ENCODE measurements at places on chromosomes 7 and 10.

DNA sequence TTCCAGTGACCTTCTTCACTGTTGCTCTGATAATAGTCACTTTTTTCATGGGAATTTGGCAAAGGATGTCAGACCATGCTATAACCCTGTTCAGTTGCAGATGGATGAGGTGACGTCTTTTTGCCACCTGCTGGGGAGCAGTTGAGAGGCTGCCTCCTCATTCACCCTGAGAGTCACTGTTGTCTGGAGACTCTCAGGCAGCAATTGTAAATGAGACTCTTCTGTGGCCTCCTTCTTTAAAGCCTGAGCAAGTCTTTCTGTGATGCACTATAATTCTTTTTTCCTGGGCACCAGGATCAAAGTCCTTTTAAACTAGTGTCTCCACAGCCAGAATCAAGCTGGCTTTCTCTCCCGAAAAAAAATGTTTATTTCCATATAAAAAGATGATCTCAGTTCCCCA is 345.1 kb downstream of the ARL4A start:
- DNase-seq, result no peak

- no peak for DNase-seq
These were observed 122.9 kb upstream of the SEMA3A start for GRCh38 chr7:84317536-84317935.

GRCh38 chr7:126635545-126635944 is 617.2 kb downstream of the GRM8 start:
- no peak for DNase-seq

DNA sequence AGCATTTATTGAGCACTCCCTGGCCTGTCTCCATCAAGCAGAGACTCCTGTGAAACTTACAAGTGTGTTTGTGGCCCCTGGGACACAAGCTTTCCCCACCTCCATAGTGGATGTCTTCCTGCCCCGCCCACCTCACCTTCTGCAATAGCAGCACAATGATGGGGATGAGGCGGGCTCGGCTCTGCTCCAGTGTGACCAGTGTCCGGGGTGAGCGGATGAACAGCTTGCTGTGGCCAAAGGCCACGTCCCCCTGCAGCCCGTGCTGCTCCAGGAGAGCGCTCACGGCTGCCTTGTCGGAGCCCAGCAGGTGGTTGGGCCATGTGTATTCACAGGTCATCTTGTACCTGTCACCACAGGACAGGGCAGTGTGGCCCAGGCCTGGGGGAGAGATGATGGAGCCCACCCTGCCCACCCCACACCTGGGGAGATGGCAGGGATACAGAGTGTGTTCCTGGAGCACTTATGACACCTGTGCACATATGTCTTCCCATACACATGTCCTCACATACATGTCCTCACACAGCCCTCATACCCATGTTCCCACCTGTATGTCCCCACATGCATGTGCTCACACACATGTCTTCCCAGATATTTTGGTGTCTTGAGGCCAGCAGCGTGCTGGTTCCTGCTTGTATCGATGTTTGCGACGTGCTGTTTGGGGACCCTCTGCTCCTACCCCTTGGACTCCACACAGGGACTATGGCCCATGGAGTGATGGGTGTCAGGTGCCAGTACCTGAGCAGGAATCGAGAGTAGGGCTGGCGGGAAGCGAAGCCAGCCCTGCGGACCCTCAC is 12.7 kb downstream of the MYO1G start:
- no peak for DNase-seq

DNA sequence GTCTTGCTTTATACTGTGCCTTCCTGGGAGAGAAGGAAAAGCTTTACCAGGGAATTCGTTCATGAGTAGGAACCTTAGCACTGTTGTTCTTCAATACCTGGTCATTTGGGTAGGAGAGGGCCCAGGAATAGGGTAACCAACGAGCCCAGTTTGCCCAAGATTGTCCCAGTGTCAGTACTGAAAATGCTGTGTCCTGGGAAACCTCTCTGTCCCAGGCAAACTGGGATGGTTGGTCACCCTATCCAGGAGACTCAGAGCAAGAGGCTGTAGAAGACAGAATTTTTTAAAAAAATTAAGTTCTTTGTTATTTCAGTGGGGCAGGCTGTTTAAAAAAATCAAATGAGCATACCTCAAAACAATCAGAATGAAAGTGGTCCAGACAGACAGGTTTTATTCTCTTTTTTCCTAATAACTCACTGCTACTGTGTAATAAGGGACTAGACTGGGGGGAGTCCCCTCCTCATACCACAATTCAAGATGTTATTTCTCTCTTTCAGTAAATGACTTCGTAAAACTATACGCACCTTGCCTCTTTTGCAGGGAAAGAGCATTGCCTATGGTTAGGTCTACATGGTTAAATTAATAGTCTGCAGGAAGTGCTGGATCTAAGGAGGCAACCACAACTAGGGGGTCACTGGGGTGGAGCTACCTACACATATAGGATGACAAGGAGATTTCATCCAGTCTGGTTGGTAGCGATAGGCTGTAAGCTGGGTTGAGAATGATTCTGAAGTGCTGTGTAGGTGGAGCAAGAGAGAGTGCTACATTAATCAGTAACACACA is 41.1 kb upstream of the FAM133B start:
- DNase-seq, result peak; percentile 92

DNA sequence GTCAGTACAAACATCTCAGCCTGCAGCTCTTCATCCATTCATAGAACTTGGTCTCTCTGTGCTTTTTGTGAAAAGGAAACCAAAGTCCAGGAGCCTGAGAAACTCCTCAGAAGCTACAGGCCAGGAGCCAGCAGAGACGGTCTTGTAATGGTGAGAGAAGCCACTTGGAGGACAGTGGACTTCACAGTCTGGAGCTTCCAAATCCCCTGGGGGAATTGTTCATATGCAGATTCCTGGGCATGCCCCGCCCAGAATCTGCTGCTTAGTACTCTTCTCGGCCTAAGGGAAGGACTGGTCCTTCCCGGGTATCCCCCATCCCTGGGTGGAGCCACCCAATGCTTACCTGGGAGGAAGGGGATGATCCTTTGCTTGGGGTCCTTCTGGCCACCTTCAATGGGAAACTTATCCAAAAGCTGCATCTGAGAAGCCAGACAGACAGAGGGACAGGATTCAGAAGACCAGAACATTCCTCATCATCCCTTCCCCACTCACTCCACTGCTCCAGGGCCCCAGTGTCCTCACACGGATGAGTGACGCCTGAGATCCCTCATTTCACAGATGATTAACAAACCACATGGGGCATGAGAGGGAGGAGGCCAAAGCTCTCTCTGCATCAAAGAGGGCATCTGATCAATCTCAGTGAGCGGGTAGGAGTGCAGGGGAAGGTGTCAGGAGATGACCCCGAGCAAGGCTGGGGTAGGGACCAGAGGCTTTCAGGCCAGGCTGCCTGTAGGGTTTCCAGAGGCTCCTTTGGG is 88.4 kb downstream of the SH3PXD2A start:
- DNase-seq, result no peak

- no peak for DNase-seq
These were observed 29.8 kb upstream of the SP8 start for GRCh38 chr7:20816372-20816959.

- DNase-seq, result no peak
These were observed 39.8 kb downstream of the MET start for GRCh38 chr7:116711790-116712189.

GRCh38 chr10:86419101-86419500 is 52.5 kb upstream of the GRID1 start:
- no peak for DNase-seq

GRCh38 chr10:84340187-84340586 is 11.8 kb downstream of the CCSER2 start:
- DNase-seq, result no peak

DNA sequence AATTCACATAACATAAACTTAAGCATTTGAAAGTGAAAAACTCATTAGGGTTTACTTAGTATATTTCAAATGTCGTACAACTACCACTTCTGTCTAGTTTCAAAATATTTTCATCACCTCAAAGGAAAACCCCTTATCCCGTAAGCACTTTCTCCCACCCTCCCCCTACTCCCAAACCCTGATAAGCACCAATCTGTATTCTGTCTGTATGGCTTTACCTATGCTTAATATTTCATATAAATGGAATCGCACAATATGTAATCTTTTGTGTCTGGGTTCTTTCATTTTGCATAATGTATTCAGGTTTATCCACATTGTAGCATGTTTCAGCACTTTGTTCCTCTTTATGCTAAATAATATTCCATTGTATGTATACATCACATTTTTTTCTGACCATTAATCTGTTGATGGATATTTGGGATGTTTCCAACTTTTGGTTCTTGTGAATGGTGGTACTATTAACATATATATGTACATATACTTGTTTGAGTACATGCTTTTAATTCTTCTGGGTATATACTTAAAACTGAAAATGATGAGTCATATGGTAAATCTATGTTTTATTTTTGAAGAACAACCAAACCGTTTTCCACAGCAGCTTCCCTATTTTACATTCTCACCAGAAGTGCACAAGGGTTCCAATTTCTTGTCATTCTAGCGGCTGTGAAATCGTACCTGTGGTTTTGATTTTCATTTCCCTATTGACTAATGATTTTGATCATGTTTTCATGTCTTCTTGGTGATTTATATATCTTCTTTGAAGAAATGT is 6.2 kb upstream of the STARD3NL start:
- peak; percentile 88 for DNase-seq

- peak; percentile 96 for DNase-seq
These were observed 417.1 kb downstream of the SUGCT start for GRCh38 chr7:40551685-40552576.

DNA sequence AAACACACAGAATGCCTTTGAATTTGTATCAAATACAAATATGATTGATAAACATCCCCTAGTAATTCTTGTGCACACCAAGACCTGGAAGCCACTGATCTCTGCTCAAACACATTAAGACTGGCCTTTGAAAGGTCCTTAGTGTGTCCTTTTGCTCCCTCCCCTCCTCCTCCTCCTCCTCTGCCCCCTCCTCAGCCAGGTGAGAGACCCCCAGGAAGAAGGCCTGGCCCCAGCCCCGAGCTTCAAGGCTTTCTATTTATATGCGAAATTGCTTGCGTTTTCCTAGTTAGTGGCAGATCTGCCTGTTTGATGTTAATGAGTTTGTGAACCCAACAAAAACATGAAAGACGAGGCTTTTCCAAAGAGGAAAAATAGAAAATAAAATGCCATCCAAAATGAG is 63.6 kb upstream of the TCF7L2 start:
- no peak for DNase-seq

DNA sequence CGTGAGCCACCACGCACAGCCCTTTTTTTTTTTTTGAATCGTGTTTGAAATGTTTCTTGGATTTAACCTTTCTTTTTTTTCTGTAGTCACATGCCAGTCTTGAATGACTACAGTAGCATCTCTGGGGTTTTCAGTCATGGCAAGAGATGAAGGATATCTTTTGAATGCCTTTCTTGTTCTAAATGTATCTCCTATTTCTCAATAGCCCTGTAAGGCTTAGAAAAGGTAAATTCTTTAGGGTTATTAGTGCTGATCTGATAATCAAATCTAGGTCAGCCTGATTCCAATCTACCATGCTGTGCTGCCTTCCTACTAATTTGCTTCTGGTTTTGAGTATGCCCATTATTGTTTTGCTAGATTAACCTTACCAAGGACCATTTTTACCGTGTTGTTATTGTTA is 70.2 kb downstream of the TAX1BP1 start:
- no peak for DNase-seq

GRCh38 chr10:69346776-69347175 is 68.5 kb downstream of the HK1 start:
- DNase-seq, result no peak

DNA sequence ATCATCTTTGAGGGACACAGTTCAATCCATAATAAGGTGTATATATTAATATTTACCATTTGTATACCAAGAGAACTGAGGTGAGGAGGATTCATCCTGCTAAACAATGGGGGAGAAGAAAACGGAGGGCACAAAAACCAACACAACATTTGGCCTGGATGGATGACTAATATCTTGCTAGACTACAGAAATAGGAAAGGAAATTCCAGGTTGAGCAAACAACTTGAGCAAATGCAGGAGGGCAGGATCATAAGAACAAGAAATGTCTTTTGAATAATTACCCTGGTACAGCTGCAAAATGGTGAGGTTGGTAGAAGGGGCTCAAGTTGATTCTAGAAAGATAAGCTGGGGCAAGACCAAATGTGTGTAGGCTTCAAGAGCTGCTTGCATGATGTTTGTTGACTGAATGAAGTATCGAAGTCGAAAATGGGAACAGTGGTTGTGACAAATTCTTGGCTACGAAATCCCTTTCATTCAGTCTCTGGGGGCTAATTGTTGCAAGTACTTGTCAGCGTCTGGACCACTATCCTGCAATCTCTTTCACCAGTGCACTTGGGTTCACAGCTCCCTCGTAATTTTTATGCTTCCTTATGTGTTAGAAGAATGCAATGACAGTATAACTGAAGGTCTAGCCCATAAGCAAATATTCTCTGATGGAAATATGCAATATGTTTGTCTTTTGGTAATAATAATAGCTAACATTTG is 176.2 kb downstream of the PTEN start:
- no peak for DNase-seq

GRCh38 chr10:132306864-132307751 is 642 bp downstream of the STK32C start:
- peak; percentile 35 for DNase-seq

- DNase-seq, result peak; percentile 90
These were observed 11.6 kb upstream of the FFAR4 start for GRCh38 chr10:93554760-93555432.

DNA sequence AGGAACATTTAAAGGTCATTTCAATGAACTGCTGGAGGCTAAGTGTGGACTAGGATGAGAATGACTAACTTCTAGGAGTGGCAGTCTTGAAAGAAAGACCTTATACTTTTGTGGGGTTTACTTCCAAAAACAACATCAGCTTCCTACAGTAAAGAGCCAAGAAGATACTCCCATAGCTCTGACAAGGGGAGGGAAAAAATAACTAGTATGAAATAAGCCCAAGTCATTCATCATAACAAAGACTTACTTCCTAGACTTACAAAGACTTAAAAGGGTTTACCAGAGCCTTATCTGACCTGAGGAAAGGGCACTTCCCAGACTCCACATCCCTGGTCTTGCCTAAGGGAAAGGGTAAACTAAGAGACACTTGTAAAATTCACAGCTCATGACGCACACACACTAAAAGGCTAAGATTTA is 31.7 kb downstream of the ARHGAP12 start:
- no peak for DNase-seq

DNA sequence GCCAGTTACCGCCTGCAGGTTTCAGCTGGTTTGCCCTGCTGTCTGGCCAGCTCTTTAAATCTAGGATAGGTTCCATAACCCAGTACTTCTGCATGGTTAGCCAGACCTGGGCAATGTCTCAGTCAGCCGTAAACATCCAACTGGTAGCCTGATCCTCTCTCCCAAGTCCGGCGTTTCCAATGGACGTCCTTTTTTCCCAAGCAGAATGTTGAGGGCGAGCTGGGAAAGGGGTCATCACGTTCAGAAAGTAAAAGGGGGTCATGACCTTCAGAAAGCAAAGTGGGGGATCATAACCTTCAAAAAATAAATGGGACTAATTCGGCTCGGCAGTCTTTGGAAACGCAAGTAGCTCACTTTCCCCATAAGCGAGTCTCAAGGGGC is 430 bp downstream of the PON3 start:
- DNase-seq, result no peak

DNA sequence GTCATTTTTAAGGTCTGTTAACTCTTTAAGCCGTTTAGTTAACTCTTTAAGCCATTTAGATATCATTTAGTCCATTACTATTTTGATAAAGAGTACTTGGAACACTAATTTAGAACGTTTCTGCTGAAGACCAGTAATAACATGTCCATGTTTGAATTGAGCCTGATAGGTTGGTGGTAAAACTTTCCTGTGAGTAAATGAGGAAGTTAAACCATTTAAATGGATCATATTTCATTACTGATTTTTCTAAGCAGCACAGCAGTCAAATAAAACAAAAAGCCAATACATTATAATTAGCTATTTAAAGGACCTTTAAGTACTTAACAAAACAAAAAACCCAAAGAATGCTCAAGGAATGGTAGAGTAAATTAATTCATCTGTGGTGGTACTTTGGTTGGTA is 29.4 kb downstream of the PHTF2 start:
- DNase-seq, result peak; percentile 50
